AG04449 (cell line): ENCODE measurements at places on chromosomes 16 and 17.

DNA sequence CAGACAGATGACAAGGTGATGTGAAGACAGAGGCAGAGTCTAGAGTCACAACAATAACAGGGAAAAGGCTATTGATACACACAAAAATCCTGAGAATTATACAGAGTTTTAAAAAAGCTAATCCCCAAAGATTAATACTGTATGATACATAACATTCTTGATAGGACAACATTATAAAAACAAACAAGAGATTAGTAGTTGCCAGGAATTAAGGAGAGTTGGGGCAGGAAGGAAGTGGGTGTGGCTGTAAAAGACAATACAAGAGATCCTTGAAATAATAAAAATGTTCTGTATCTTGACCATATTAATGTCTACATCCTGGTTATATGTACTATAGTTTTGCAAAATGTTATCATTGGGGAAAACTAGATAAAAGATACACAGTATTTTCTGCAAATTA lies 309.5 kb upstream of the PMFBP1 start:
- DNase-seq = no peak

DNA sequence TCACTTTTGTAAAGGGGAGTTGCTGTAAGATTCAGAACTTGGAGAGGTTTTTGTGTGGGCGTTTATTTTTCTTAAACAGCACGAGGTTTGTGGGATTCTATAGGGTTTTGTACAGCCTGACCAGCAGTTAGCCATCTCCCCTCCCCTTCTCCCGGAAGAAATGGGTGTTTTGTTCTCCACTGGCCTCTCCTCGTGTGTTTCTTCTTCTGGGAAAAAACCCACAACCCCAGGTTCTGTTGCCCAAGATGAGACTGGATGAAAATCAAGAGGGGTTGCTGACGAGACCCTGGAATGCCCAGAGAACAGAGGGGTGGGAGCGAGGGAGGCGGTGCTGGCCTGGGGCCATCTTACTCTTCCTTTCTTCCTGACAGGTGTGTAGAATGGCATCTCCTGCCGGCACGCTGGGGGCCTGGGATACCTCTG lies 186.1 kb downstream of the MSI2 start:
- no peak for DNase-seq

- DNase-seq = no peak
These were observed 967 bp upstream of the CDH15 start for GRCh38 chr16:89170346-89171215.

GRCh38 chr16:23879735-23880373 lies 44.1 kb downstream of the PRKCB start:
- DNase-seq = no peak

GRCh38 chr16:88633684-88634140 lies 4.7 kb upstream of the IL17C start:
- DNase-seq = no peak

GRCh38 chr17:57541472-57542394 lies 203.4 kb downstream of the CCDC182 start:
- DNase-seq = no peak

GRCh38 chr16:83676086-83676485 lies 131.7 kb upstream of the HSBP1 start:
- DNase-seq = no peak

- no peak for DNase-seq
These were observed 73.4 kb downstream of the HELZ start for GRCh38 chr17:67171560-67171959.

GRCh38 chr16:5398203-5398602 lies 300.6 kb upstream of the EEF2KMT start:
- DNase-seq = no peak

GRCh38 chr17:81854974-81855774 lies 5.2 kb downstream of the P4HB start:
- DNase-seq = no peak

- peak; percentile 76 for DNase-seq
These were observed 132.4 kb upstream of the CHMP6 start for GRCh38 chr17:80859002-80859941.

DNA sequence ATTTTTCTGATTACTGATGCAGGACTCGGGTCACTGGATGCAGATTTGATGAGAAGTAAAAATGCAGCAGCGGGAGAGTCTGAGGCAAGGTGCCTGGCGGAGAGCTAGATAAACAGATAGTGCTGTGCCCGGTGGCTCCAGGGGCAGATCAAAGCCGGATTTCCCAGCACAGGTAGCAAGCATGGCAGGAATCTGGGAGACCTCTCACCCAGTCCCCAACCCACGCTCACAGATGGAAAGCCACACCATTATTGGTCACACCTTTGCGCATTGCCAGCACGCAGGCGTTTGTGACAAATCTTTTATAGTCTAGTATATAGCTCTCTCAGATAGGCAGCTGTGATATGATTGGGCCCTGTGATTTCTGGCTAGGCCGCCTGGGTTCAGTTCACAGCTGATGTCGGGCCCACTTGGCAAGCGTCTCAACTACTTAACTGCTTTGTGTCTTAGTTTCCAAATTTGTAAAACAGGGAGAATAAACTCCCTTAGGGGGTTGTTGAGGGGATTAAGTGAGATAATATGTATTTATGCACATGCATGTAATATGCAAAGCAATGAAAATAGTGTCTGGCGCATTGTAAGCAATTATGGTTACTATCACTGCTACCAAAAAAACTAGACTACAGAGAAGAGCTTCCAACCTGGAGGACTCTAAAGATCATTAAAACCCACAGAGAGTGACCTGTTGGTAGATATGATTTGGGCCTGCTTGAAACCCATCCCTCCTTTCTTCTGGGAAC lies 42.0 kb upstream of the NFAT5 start:
- DNase-seq = no peak

DNA sequence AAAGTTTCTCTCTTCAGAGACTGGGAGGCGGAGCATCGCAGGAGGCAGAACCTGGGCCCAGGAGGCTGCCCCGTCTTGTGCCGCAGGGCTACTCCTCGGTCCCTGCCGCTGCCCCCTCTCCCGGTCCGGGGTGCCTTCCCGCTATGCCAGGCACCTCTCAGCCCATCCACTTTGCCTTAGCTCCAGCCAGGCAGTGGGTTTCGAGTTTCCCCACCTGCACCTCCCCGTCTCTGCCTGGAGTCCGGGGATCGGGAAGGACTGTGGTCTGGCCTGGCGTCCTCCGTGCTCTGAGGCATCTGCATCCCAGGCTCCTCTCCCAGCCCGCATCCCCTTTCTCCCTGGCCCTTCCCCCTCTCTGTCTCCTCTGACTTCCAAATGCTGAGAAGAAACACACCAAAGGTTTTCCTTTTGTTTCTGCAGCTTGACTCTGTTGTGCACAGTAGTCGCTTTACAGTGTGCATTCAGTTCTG lies 26.8 kb upstream of the PIK3R6 start:
- no peak for DNase-seq

GRCh38 chr17:59365383-59365981 lies 34.0 kb downstream of the YPEL2 start:
- DNase-seq = no peak

DNA sequence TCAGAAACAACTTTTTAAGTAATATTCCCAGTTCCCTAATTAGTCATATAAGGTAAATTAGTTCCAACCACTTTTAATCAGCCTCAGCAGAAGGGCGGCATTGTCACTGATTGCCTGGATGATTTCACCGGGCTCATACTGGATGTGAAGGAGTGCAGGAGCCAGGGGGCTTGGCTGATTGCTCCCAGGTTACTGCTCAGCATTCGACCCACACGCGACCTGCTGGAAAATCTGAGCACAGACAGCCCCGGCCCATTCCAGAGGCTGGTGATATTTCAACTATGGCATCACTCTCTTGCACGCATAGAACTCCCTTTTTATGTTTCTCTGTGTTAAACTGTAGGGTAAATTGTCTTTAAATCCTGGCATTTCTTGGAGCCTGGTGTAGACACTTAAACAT lies 34.2 kb downstream of the CPPED1 start:
- no peak for DNase-seq

DNA sequence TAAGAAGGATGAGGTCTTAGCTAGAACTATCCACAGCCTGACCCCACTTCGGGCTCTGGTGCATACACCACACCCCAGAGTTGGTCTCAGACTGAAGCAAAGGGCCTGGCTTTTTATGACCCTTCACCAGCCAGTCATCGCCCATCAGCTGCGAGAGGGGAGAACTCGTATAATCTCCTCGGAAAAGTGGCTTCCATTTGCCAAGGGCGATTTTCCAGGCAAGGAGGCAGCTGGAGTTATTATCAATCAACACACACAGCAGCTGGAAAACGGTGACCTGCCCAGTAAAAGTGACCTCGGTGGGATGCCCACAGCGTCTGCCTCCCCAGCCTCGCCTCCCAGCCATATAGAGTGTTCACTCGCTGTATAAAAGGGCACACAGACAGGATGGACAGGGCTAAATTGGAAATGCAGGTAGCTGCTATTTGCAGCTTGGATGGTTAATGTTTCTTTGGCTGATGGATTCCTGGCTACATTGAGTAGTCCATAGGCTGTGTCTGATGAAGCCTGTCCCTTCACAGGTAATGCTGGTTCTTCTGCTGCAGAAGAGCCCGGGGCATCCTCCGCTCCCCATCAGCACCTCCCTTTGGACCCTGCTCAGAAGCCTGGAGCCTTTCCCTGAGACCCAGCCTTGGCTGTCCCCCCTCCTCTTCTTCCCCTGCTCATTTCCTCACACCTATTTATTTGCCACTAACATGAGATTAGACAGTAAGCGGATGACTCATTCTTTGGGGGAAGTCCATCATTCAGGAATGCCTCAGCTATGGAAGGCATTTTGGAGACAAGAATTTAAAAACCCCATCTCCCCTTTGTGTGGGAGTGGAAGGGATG lies 45.7 kb downstream of the TMEM186 start:
- peak; percentile 34 for DNase-seq

- DNase-seq = no peak
These were observed 56.6 kb downstream of the USP32 start for GRCh38 chr17:60335289-60335688.

DNA sequence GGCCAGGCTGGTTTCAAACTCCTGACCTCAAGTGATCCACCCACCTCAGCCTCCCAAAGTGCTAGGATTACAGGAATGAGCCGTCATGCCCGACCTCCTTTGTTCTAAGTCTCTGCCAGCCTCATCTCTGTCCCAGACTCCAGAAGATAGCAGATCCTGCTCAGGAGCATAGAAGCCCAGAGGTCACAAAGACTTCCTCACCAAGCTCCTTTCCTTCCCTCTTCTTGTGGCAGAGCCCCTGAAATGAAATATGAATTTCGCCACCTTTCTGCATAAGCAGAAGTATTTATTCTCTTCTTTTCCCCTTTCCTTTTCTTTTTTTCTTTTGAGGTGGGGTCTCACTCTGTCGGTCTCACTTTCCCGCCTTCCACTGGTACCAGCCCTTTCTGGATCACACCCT lies 11.5 kb upstream of the PIPOX start:
- DNase-seq = no peak

DNA sequence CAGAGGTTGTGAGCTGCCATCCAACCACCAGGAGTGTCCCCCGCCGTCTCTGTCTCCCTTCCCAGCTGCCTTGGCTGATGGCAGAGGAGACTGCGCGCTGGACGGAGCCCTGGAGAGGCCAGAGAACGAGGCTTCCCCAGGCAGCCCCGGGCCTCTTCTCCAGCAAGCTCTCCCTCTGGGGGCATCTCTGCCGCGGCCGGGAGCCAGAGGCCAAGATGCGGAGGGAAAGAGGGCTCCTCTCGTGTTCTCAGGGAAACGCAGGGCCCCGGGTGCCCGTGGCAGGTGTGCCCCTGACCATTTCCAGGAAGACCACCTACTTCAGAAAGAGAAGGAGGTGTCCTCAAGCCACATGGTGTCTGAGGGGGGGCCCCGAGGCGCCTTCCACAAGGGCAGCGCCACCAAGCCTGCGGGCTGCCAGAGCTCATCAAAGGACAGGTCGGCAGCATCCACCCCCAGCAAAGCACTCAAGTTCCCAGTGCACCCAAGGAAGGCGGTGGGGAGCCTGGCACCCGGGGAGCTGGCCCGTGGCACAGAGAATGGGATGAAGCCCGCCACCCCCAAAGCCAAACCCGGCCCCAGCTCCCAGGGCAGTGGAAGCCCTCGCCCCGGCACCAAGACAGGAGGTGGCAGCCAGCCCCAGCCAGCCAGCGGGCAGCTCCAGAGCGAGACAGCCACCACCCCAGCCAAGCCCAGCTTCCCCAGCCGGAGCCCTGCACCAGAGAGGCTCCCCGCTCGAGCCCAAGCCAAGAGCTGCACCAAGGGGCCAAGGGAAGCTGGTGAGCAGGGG lies 14.8 kb upstream of the ZFPM1 start:
- no peak for DNase-seq

DNA sequence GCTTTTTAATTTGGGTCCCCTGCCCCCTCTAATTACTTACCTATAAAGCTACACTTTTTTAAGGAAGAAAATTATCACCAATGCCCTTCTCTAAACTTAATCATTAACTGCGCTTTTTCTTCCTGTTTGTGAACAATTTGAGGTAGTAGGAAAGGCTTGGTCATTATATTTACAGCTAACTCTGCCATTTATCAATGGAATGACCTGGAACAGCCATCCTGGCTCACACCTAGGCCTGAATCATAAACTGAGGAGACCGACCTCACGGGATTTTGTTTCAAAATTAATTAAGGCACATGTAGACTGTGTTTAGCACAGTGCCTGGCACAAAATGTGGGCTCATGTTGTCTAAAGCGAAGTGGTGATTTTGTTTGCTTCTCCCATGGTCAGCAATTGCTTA lies 15.4 kb upstream of the DYNLRB2 start:
- DNase-seq = no peak

- DNase-seq = no peak
These were observed at the start of gene HBM for GRCh38 chr16:165539-166374. Gene HBM, plus strand, starts transcription at chr16:165978. Its CDS starts 20 bp downstream, at chr16:165998.

DNA sequence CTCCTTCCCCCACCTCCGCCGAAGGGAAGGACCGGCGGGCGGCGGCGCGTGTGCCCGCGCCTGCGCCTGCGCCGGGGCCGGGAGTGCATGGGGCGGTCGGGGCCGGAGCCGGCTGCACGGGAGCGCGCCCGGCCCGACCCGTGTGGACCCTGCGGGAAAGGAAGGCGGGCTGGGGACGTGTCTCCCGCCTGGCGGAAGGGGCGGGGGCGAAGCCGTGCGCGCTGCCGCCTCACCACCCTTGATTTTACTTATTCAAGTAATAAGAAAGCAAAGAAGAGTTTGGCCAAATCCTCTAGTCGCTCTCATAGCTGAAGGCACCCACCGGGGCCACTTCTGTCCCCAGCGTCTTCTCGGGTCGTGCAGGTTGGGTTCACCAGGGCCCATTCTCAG lies 596 bp upstream of the PFN1 start:
- peak; percentile 38 for DNase-seq
